Activated CD8-positive, alpha-beta memory T cell treated with anti-CD3 and anti-CD28 coated beads for 4 hours (primary cell): ENCODE measurements at places on chromosomes 1 and 21.

GRCh38 chr1:163836481-163836880 is 514.7 kb downstream of the NUF2 start:
- no peak for DNase-seq

- no peak for DNase-seq
Observed at GRCh38 chr1:93979040-93979717, 69.9 kb upstream of the GCLM start.

- no peak for DNase-seq
Observed at GRCh38 chr1:159829822-159830465, 3.3 kb downstream of the SLAMF8 start.

DNA sequence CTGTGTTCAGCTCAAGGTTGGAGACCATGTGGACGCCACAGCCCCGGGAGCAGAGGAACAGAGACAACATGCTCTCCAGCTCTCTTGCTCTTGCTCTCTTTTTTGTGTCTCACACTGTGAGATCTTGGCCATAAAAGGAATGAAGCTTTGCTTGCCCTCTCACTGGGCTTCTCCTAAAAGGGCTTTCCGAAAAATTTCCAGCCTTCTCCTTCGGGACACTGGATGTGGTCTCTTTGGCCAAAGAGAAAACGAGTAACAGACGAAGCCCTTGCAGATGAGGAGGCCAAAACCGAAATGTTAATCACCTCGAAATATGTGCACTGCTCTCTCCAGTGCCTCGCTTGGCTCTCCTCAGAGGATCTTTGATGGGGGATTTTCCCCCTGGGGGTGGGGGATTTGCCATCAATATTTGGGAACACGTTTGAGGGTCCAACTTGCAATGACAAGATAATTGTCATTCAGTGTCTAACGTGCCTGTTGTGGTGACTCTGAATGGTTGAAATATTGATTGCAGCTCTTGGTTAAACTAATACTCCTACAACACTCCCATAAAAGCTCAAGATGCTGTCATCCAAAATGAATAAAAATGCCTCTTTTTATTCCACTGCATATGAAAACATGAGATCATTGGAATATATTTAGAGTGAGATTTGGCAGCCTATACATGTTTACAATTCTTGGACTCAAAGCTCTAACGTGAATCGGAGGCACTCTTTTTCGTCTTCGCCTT is 68.6 kb upstream of the ANGPTL1 start:
- DNase-seq, result no peak

- DNase-seq, result peak; percentile 72
Observed at GRCh38 chr21:35051287-35051818, 2.3 kb upstream of the RUNX1 start.
